Stimulated activated CD4-positive, alpha-beta T cell treated with anti-CD3 and anti-CD28 coated beads, TNF-alpha, amount 100 ng/mL, for 1 hour (primary cell): ENCODE measurements at places on chromosomes 1 and 21.

DNA sequence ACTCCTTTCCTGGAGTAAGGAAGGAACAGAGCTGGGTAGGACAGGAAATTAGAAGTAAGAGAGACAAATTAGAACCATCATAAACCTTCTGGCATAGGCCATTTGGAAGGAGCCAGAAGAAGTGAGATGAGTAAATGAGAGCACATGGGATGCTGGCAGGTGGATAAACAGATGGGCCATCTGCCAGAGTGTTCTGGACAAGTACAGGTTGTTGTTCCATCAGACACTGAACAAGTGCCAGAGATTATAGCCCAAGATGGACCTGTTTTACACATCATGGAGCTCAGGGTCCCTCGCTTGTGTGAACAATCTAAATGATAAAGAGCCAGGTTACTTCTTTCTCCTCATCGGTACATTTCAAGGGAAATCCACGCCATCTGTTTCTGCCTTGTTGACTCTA is 200.3 kb downstream of the HHIPL2 start:
- no peak for DNase-seq

DNA sequence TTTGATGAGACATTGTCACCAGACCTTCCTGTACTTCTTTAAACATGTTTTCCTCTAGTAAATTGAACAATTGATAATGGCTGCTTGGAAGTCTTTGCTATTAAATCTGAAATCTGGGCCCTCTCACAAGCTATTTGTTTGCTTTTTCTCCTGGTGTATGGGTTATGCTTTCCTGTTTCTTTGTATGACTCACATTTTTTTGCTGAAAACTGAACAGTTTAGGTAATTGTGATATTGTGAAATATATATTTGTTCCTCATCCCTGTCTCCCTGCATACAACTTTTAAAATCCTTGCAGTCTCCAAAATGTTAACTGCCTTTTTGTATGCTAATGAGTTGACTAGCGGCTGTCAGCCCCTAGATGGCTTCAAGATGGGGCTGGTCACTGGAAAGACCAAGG is 61.6 kb downstream of the MAP3K21 start:
- no peak for DNase-seq

DNA sequence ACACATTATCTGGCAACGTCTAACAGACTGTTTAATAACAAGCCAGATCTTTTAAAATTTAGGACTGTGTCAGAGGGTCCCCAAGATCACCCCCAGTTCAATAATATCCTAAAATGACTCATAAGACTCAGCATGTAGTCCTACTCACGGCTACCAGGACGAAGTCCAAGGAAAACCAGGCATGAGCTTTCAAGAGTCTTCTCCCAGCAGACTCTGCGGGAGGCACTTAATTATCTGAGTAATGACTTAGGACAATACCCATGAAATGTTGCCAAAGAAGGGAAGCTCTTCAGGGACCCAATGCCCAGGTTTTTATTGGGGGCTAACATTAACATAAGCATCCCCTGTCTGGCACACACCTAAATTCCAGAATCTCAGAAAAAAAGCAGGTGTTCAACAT is 7.0 kb downstream of the HFM1 start:
- DNase-seq, result no peak

DNA sequence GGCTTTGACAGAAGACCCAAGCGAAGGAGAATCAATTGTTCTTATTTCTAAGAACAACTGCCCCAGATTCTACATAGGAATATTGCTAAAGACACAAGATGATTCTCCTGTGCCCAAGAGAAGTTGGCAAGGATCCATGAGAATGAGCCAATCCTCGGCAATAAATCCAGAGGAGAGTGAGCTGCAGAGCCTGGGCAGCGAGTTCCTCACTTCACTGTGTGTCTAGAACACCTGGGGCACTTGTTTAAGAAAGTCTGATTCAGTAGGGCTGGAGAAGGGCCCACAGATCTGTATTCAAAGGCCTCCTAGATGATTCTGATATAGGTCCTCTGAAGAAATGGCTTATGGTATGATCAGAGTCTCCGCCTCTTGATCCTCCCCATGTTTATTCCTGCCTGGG is 31.8 kb downstream of the GADD45A start:
- DNase-seq, result no peak

- no peak for DNase-seq
These were observed 1123.7 kb upstream of the NCAM2 start for GRCh38 chr21:19874521-19874920.

DNA sequence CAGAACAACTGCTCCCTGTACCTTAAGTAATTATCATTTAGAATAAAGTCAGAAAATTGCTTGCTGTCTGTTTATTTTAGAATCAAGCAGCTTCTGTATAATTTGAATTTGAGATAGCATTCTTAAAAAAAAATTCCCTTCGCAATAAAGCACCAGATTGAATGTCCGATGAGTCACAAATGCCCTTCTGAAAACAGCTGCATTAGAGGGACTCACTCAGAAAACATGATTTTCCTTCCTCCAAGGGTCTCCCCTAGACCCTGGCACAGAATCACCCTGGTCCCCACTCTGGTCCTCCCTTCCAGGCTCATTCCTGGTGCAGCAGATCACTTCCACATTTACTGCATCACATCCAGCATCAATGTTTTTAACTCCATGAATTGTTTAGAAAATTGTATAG is 471.1 kb upstream of the VAMP3 start:
- no peak for DNase-seq

- no peak for DNase-seq
These were observed 1156.6 kb downstream of the PLA2G4A start for GRCh38 chr1:187985145-187985896.

DNA sequence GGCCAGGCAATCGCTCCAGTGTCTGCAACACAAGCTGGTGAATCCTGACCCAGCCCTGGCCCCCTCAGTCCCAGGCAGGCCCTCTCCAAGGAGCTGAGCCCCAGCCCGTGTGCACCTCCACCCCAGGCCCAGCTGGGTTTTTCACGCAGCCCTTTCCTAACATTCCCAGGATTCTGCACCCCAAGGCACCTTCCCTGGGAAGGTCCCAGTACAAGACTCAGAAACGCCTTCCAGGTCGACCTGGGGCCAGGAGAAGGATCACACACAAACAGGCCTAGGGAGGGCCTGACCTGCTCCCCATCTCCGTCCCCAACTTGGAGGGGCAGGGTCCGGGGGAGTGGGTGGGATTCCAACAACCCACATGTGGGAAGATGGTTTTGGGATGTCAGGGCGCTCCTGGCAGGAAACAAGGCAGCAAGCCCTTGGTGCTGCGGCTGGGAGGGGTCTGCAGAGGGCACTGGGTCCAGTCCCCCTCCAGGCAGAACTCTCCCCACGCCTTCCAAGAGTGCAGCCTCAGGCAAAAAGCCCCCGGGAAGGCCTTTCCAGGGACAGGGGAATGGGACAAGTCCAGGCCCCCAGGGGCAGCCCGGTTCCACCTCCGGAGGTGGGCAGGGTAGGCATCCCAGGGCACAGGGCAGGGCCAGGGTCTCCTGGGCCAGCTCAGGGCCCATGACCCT is 58.3 kb downstream of the KCNAB2 start:
- no peak for DNase-seq

DNA sequence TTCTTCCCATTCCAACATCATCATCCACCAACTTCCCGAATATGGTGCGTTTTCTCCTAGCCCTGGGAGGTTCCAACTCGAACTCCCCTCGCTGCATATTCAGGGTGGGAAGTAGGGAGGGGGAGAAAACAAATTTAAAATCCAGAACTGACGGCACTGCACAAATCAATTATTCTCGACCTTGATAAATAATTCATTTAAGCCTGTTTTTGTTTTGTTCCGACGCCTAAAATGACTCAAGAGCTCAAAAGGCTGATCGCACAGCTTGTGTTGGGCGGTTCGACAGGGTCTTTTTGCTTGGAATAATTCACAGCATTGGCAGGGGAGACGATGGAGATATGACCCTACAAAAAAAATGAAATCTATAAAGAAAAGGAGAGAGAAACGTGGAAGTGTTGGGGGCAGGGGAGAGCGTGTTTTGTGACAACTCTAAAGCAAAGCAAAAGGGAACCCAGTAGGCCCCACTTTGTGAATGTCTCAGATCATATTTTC is 3.1 kb upstream of the BARHL2 start:
- no peak for DNase-seq
